Frontal cortex (tissue), 4 donors: ENCODE measurements at places on chromosomes 12 and 14. TPM values are rescaled to one million over a fixed set of nuclear protein-coding genes. Genes with fewer than 3 reads are reported as not detected.

DNA sequence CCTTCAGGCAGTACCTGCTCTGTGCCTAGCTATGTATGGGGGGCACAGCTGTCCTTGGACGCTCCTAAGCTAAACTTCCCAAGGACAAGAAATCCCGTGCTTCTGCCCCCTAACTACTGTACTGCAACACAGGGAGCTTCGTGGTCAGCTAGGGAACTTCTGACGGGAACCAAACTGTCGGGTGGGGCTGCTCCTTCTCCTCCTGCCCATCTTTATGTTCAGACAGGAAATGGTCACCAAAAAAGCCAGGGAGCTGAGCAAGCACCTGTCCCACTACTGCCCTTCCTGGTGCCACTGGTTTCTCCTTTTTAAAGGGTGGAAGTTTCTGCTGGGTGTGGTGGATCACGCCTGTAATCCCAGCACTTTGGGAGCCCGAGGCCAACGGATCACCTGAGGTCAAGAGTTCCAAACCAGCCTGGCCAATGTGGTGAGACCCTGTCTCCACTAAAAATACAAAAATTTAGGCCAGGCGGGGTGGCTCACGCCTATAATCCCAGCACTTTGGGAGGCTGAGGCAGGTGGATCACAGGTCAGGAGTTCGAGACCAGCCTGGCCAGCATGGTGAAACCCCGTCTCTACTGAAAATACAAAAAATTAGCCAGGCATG lies 26.6 kb downstream of the PXN start:
- no peak for DNase-seq

The GDF3 gene
- not detected for total RNA-seq

- DNase-seq = no peak
Measured at GRCh38 chr14:67919259-67920032, 99.9 kb downstream of the RAD51B start.

GRCh38 chr12:128076188-128076587 lies 190.8 kb upstream of the TMEM132C start:
- no peak for DNase-seq

DNA sequence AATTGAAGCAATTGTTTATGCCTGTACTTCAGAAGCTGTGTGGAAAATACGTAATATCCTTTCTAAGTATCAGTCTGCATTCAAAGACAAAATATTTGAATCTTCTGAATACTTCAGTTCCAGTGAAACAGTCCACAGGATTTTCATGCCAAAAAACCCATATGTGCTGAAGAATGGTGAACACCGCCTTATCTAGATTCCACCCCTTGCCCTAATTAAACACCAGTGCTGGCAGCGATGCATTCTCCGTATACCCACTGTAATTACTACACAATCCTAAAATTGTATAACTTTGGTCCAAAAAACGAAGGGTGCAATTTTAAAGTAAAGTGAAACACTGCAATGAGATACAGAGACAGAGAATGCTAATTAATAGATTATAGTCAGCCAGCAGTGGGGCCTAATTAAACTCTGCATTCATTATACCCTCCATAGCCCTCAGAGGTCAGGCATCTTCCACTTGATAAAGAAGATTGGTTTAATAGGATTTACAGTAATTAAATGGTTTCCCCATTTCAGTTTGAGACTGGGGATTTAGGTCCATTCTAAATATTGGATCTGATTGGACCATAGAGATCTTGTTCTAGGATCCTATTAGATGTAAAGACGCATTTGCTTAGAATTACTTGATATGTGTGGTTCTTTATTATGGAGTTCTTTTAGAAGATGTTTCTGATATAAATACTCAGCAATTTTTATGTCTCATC lies 43.9 kb downstream of the ERC1 start:
- DNase-seq = no peak

- DNase-seq = no peak
Measured at GRCh38 chr14:32808644-32809043, 130.0 kb upstream of the NPAS3 start.

The PAX9 gene
- total RNA-seq = not detected

DNA sequence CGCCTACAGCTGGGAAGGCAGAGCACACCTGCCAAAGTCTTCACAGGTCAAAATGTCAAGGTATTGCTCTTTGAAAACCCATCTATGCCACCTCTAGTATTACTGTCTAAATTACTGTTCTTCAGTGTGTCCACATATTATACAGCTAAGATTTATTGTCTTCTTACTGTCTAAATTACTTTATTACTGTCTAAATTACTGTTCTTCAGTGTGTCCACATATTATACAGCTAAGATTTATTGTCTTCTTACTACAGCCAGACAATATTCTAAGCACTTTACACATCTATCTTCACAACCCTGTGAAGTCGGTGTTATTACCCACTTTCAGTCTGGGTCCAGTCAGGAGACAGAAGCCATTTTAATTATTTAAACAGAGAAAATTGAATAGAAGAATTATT lies 173.9 kb downstream of the MYRFL start:
- no peak for DNase-seq

The CD4 gene
- 2.0 TPM for total RNA-seq

GRCh38 chr12:115230606-115231005 lies 546.6 kb upstream of the TBX3 start:
- DNase-seq = no peak

DNA sequence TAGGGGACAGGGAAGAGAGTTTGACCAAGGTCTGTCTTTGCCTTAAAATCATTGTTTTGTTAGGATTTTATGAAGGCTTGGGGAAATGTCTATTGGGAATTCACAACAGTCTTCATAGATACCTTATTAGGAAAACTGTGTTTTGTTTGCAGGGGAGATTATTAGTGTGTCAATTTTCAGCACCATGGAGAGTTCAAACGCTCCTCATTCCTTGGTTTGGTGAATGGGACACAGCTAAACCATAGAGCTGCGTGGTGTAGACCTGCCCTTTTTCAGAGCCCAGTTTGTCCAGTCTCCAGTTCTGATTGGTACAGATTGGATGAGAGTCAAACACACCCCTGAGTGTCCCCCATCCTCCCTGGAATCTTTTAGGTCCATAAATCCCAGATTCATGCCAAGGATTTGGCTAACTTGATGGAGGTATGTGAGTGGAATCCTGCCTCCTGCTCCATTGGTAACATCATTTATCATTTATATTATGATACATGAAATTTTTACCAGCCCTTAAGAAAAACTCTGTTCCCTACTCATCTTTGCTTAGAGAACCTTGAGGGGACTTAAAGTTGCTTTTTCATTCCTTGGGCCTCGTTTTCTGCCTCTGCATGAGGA lies 12.0 kb downstream of the NGDN start:
- DNase-seq = no peak

DNA sequence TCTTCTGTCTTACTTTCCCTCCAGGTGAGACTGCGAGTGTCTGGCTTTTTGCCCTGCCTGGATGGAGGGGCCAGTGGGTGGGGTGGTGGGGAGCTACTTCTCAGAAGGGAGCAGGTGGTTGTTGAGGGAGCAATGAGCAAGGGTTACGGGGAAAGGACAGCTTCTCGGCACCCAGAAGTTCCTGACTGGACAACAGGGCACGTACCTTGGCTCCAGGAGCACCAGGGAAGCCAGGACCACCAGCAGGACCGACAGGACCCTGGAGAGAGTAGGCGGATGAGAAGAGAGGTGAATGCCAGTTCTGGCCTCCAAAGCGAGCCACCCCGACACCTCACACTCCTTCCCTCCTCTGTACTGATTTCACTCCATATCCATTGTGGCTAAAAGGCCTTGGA lies 15.3 kb downstream of the COL2A1 start:
- DNase-seq = no peak

The SIX1 gene
- 0.41 TPM for total RNA-seq

The C12orf60 gene
- total RNA-seq = 1.6 TPM
